ENCODE measurements at places on chromosomes 2 and 18. TPM values are rescaled to one million over a fixed set of nuclear protein-coding genes. Genes with fewer than 3 reads are reported as not detected.

Gene SLC4A3
- total RNA-seq: 20.0 TPM

Gene GATA6
- 20.7 TPM for total RNA-seq

Gene SRD5A2
- total RNA-seq: not detected

Gene SAG
- not detected for total RNA-seq

Gene RAMP1
- 6.4 TPM for total RNA-seq

Gene FSHR
- total RNA-seq: not detected

Gene ST8SIA3
- total RNA-seq: not detected

Gene SOS1
- 6.4 TPM for total RNA-seq

Gene CCDC121
- 1.3 TPM for total RNA-seq

Gene FZD7
- 38.5 TPM for total RNA-seq

Gene UGT1A8
- not detected for total RNA-seq

Gene DUSP19
- total RNA-seq: 0.49 TPM

Gene SFXN5
- 7.0 TPM for total RNA-seq

Gene MOGAT1
- not detected for total RNA-seq

Gene MBD2
- 17.9 TPM for total RNA-seq

Gene AFF3
- 7.4 TPM for total RNA-seq

Gene IL36RN
- total RNA-seq: not detected

Gene IL1B
- total RNA-seq: 0.49 TPM

Gene ALLC
- not detected for total RNA-seq

Gene MAPK4
- under 0.01 TPM for total RNA-seq

Gene KIF5C
- total RNA-seq: 0.33 TPM

Gene CHN1
- 10.8 TPM for total RNA-seq

All from mesangial cell (primary cell).